ENCODE measurements at places on chromosomes 5 and 9.

- DNase-seq = no peak
These were observed 107.4 kb upstream of the LHFPL2 start for GRCh38 chr5:78755822-78756429.

DNA sequence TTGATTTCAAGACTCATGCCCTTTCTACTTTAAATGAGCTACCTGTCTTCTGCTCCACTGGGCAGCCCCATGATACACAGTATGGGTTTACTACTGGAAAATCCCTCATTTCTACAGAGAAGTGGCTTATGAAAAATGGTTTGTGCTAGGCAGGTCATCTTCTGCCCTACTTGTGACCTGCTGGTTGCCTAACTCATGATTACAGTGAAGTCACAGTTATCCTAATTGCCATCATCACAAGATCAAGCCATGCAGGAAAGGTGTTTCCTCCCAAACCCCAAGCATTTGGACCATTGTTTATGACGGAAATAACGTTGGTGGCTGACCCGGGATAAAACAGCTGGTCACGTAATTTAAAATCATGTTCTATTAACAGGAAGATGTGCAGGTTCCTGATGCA lies 330.6 kb downstream of the ACTL7B start:
- no peak for DNase-seq

DNA sequence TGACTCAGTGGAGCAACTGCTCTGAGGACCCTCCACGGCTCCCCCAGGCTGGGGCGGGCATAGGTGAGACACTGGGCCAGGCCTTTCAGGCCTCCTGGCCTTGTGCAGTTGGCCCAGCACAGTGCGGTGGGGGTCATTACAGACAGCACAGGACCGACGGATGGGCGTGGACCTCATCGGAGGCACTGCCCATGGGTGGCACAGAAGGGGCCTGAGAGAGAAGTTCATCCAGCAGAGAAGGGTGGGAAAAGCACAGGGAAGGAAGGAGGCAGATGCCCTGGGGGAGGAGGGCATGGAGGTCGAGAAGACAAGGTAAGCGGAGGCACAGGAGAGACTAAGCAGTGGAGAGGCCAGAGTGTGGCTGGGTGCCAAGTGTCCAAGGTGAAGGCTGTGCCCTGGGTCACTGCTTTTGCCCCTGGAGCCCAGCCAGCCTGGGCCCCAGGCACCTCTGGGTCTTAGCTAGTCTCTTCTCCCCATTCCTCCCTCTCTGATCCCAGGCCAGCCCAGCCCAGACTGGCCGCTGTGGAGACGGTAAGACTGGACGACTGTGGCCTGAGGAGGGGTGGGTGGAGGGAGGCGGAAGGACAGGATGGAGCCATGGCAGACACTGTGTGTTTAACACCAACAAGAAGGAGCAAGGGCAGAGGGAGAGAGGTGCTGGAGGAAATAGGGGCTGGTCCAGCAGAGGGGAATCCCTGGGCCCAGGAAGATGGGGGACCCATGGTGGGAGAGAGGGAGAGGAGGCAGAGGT lies 5.7 kb downstream of the IL3 start:
- no peak for DNase-seq

DNA sequence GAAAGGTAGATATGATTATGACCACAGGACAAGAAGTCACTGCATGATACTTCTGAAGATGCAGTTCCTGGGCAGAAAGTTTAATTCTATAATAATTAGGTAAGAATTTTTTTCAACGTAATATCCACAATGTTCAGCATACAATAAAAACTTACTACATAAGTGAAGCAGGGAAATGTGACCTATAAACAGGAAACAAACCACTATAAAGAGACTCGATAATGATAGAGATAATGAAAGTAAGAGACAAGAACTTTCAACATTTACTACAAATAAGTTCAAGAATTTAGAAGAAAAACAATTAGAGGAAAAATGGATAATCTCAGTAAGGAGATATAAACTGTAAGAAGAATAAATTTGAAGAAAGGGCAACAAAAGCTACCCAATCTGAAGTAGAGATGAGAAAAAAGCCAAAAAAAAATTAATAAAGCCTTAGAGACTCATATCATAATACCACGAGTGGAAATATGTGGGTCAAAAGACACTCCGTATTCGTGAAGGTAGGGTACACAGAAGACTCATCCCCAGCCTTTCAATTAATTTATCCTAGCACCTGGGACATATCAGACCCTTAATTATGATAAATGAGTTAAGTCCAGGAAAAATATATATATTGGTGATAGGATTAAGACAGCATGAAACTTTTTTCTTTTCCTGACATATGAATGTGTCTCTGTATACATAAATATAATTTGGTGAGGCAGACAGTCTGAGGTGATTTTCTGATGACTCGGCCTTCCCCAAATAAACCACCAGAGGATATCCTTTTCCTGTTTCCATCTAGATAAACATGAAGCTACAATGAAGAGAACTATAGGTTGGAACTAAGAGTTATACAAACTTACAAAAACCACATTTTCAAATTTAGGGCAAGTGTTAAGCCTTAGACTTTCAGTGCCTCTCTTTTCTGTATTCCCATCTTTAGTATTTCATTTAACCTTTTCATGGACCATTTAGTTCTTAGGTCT lies 120.4 kb downstream of the RAPGEF6 start:
- DNase-seq = no peak

DNA sequence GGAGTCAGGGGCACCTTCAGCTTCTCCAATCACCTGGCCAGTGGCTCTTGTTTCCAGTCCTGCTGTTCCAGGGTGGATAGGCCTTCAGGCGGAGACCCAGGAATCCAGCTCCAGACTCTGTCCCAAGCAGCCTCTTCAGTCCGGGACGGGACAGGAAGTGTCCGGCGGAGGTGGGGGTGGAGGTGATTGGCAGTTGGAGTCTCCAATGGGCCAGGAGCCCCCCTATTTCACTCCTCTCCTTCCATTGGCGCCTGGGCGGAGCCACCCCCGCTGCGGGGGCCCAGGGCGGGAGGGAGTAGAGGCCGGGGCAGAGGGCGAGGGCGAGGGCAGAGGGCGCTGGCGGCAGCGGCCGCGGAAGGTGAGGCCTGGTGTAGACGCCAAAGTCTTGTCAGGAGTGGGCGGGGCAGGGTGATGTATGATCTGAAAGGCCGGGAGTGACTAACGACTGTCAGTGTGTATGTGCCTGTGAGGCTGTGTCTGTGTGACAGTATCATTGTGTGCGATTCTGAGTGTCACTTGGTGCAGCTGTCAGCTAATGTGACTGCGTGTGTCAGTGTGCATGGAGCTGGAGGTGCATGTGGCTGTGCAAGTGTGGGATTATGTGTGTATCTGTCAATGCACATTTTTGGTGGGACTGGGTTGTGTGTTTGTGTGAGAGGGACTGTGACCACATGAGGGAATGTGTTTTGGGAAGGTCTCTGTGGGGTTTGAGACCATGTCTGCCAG lies at the start of gene IL11RA:
Gene IL11RA (plus strand): TSS at position 310 of the 726 bp plus-strand sequence. CDS start 3,033 bp downstream, outside the sequence.
- DNase-seq = peak; percentile 100

GRCh38 chr5:67303356-67303755 lies 106.8 kb upstream of the CD180 start:
- no peak for DNase-seq

DNA sequence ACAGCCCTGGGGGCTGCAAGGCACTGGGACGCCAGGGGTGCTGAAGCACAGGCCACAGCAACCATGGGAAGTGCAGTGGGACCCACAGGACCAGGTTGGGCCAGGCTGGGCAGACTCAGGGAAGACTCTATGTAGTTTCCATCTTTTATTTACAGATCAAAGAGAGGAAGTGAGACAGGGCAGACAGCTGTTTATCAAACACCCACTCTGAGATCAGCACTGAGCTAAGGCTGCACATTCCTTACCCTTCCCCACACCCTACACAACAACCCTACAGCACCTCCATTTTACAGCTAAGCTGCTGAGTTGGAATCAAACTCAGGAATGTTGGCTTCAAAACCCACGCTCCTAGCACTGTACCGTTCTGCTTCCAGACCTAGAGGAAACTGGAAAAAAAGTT lies 19.8 kb downstream of the BARHL1 start:
- no peak for DNase-seq

GRCh38 chr9:129287619-129288305 lies 109.7 kb upstream of the IER5L start:
- peak; percentile 53 for DNase-seq

- DNase-seq = peak; percentile 60
These were observed 69.5 kb downstream of the SFXN1 start for GRCh38 chr5:175547842-175548241.

GRCh38 chr5:103120607-103121200 lies 603 bp downstream of the PPIP5K2 start:
- DNase-seq = no peak

DNA sequence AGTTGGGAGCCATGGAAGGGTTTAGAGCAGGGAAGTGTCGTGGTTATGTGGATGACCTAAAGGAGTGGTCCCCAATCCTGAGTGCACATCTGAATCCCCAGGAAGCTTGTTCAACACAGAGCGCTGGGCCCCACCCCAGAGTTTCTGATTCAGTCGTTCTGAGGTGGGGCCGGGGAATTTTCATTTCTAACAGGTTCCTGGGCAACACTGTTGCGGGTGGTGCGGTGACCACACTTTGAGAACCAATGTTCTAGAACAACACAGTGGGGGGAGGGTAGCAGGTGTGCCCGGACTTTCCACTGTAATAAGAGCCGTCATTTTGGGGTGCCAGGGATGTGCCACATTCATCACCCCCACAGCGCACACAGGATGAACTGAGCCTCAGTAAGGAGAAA lies 39.3 kb downstream of the DUSP1 start:
- DNase-seq = no peak

GRCh38 chr5:18985171-18985758 lies 1002.7 kb downstream of the CDH18 start:
- no peak for DNase-seq

- peak; percentile 82 for DNase-seq
These were observed at the start of gene AKNA for GRCh38 chr9:114387680-114388356. Gene AKNA, minus strand, starts transcription at chr9:114387982. Its CDS starts 6,649 bp downstream, at chr9:114381333.

DNA sequence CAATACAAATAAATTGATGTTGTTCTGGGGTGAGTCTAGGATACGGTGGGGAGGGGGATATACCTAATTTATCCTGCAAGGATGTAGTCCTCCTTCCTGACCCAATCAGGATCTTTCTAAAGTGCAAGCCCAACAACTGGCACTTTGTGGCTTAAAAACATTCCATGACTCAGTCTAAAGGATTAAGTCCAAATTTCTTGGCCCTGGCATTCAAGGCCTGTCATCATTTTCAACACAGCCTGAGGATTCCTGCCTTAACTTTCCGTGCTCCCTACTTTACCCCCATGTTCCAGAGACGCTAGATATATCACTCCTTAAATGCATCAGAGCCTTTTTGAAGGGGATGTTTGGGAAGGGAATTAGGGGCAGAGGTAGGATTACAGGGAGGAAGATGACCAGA lies 1.0 kb downstream of the FAM221B start:
- no peak for DNase-seq

DNA sequence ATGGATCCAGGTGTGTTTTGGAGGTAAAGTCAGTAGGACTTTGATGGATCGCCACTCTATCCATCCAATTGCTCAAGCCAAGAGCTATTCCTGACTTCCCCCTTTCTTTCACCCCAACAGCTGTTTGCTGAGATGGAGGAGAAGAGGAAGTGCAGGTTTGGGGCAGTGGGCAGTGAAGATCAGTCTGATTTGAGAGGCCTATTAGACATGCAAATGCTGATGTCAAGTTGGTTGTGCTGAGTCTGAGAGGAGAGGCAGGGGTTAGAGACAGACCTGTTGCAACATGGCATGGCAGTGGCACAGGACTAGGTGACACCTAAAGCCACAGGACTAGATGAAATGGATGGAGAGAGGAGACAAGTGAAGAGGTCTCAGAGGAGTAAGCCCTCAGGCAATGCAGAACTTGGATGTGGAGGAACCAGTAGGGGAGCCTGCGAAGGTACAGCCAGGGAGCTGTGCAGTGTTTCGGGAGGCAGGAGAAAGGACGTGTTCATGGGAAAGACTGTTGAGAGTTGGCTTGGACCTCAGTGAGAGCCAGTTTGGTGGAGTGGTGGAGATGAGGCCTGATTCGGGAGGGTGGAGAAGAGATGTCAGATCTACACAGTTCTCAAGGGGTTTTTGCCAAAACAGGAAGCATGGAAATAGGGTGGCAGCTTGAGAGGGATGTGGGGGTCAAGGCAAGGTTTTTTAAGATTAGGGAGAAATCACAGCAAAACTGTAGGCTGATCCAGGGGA lies 175.0 kb downstream of the MACROH2A1 start:
- no peak for DNase-seq

GRCh38 chr9:76353280-76353679 lies 40.9 kb downstream of the RFK start:
- no peak for DNase-seq

GRCh38 chr9:121557581-121558447 lies 58.2 kb upstream of the GGTA1 start:
- peak; percentile 83 for DNase-seq

DNA sequence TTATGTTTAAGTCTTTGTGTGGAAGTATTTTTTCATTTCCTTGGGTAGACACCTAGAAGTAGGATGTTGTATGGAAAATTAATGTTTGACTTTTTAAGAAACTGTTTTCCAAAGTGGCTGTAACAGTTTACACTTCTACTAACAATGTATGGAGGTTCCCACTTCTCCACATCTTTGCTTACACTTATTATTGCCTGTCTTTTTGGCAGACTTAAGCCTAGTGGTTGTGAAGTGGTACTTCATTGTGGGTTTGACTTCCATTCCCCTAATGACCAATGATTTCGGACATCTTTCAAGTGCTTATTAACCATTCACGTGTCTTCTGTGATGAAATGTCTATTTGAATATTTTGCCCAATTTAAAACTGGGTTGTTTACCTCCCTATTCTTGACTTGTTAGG lies 91.5 kb upstream of the CDKN2B start:
- no peak for DNase-seq

DNA sequence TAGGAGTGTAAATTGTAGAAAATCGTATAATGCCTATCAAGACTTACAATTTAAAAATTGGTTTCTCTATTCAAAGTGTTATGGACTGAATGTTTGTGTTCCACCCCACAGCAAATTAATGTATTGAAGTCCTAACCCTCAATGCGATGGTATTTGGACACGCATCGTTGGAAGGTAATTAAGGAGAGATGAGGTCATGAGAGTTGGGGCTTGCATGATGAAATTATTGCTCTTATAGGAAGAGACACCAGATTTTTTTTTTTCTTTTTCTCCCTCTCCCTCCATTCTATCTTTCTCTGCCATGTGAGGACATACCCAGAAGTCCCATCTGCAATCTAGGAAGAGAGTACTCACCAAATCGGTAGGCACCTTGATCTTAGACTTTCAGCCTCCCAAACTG lies 189.2 kb downstream of the MAN2A1 start:
- DNase-seq = no peak

- no peak for DNase-seq
These were observed 53.0 kb upstream of the RUSC2 start for GRCh38 chr9:35436933-35437332.

Data from H7 (cell line).